Muscle of leg (tissue), 16 donors: ENCODE measurements at places on chromosomes 1 and 21.

GRCh38 chr1:5640845-5641244 lies 351.4 kb downstream of the NPHP4 start:
- DNase-seq, result no peak

GRCh38 chr21:45129189-45129923 lies 55.0 kb downstream of the ADARB1 start:
- DNase-seq, result no peak

GRCh38 chr1:57725318-57725717 lies 301.5 kb upstream of the DAB1 start:
- no peak for DNase-seq

- no peak for DNase-seq
Measured at GRCh38 chr1:162578936-162579335, 17.4 kb downstream of the UAP1 start.

DNA sequence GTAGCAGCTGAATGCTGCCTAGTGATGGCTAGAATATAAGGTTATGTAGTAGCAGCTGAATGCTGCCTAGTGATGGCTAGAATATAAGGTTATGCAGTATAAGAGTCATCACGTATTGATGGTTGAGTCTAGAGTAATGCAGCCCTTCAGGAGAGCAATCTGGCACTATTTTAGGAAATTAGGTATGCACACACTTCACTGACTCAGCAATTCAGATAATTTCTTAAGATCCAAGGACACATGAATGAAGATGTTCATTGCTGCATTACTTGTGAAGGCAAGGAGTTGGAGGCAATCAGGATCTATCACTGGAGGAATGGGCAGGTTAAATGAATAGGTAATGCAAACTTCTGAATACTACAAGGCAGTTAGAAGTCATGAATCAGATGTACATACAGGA lies 13.6 kb downstream of the LTN1 start:
- DNase-seq, result no peak

GRCh38 chr1:110176299-110176956 lies 26.1 kb downstream of the SLC6A17 start:
- DNase-seq, result peak; percentile 40

- DNase-seq, result peak; percentile 57
Measured at GRCh38 chr1:168485048-168485447, 58.7 kb downstream of the XCL2 start.

GRCh38 chr1:54225986-54226559 lies 26.1 kb downstream of the MRPL37 start:
- no peak for DNase-seq

DNA sequence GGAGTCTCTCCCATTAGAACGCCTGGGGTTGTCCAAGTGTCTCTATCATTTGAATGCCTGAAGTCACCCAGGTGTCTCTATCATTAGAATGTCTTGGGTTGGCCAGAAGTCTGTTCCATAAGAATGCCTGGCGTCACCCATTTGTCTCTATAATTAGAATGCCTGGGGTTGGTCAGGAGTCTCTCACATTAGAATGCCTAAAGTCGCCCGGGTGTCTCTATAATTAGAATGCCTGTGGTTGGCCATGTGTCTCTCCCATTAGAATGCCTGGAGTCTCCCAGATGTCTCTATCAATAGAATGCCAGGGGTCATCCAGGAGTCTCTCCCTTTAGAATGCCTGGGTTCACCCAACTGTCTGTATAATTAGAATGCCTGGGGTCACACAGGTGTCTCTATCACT lies 54.5 kb downstream of the RNF187 start:
- DNase-seq, result peak; percentile 9

DNA sequence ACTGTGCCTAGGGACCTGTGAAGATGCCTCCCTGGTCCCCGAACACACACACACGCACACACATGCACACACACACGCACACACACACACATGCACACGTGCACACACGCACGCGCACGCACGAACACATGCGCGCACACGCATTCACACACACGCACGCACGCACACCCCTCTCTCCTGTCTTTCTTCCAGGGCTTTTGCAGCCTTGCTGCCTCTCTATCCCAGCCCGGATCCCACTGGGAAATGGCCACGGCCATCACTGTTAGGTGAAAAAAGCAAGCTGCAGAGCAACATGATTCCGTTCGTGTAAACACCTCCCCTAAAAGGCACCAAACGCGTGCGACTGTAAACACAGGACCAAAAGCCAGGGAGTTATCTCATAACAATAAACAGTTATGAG lies 39.7 kb downstream of the NKAIN1 start:
- DNase-seq, result no peak

DNA sequence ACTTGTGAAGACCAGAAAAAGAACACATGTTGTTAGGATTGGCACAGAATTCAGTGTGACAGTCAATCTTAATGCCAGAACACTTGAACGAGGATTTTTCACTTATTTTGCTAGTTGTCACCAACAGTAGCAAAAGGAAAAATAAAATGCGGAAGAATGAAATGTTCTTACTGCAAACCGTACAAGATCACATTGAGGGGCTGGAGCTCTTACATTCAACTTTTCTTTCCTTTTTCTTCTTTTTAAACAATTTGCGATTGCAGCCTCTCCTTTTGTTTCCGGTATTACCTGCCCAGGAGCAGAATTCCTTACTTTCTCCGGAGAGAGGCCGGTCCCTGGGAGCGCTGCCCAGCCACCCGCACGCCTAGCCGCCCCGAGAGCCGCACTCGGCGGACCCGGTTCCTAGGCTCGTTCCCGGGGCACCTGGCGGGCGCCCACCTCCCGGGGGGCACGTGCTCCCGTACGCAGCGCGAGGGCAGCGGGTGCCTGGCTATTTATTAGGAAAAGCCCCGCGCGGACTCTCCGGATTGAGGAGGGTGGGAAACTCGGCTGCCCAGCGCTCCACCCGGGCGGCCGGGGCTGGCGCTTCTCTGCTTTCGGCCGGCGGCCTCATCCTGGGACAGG lies 1.2 kb upstream of the CAMTA1 start:
- DNase-seq, result no peak

- no peak for DNase-seq
Measured at GRCh38 chr1:212597487-212597886, 11.1 kb upstream of the ATF3 start.

GRCh38 chr1:58829866-58830265 lies 46.0 kb upstream of the JUN start:
- no peak for DNase-seq

DNA sequence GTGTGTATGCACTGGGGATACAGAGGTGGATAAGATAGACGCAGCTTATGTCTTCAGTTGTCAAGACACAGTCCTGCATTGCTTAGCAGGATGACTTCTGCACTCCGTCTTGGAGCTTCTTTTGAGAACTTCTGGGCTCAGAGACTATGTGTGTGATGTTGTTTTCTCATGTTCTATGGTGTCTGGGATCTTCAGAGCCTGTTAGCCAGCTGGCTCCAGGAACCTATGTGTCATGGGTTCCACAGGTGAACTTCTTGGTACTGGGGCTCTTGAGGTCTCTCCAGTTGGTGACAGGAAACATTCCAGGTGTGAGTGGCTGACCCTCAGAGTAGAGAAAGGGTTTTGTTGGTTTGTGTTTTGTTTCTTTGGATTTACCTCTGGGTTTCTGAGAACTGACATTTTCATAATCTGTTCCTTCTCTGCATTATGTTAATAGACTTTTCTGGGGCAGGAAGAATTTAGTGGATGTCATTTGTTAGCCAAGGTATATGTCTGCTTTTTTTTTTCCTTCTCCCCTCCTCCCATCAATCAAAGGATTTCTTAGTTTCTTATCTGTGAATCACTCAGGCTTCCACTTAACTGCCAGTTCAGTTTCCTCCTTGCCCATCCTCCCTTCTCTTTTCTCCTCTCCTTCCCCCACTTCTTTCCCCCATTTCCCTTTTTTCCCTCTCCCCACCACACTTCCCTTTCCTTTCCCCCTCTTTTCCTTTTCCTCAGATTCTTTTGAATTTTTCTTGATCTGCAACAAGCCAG lies 18.1 kb downstream of the FGGY start:
- DNase-seq, result no peak

- no peak for DNase-seq
Measured at GRCh38 chr1:68015369-68015768, 35.1 kb downstream of the DIRAS3 start.
